ENCODE measurements at places on chromosomes 2 and 18.

DNA sequence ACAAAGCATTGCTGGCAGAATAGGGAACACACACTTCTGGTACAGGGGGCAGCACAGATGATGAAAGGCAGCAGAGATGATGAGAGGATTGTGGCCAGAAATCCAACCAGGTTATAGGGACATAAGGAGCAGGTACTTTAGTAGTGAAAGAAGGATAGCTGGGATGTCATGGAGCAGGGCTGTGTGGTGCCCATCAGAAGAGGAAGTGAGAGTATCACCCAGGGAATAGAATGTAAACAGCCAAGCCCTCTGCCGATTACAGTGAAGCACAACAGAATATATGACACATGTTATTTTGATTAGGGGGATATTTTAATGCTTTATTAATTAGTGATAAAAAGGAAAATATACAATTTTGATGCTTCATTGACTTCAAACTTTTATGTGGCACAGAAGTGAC, 883.4 kb upstream of the CDH2 start:
- H3K4me3 ChIP-seq = no peak overlapping the region
- DNase-seq = no peak
- no peak overlapping the region for H3K27ac ChIP-seq
- H3K36me3 ChIP-seq = no peaks in the 10 kb centered on the region
- H3K27me3 ChIP-seq = no peaks in the 10 kb centered on the region

DNA sequence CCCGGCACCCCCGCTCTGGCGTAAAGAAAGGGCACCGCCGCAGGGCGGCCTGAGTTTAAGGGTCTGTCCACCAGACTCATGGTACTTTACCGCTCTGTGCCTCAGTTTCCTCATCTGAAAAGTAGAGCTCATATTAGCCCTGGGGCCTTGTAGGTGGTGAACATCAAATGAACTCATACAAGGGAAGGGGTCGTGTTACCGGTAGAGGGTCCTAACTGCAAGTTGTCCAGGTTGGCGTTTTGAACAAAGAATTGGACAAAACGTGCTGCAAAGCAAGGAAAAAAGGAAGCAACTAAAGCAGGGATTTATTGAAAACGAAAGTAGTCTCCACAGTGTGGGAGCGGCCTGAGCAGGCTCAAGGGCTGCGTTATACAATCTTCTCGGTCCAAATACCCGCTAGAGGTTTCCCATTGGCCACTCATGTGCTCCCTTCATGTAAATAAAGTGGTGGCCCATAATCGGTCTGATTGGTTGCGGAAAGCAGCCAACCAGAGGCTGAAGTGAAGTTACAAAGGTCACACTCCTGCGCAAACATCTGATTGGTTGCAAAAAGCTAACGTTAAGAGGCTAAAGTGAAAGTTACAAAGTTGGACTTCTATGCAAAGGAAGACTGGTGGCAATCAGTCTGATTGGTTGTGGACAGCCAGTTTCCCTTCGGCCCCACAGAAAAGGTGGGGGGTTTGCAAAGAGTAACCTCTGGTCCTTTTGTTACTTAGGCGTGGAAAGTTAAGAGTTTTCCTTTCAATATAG, 80.7 kb upstream of the LDLRAD4 start:
- peaks cover 29% of the 10 kb centered on the region for H3K4me1 ChIP-seq
- H3K27ac ChIP-seq = peak overlapping the region; percentile 94
- H3K4me3 ChIP-seq = peak overlapping the region; percentile 90
- DNase-seq = peak; percentile 75
- H3K36me3 ChIP-seq = no peaks in the 10 kb centered on the region

- H3K27ac ChIP-seq = no peak overlapping the region
- no peaks in the 10 kb centered on the region for H3K4me1 ChIP-seq
- no peak for DNase-seq
- H3K36me3 ChIP-seq = no peaks in the 10 kb centered on the region
- no peaks in the 10 kb centered on the region for H3K27me3 ChIP-seq
These were observed 352.3 kb upstream of the CDH7 start for GRCh38 chr18:65398347-65399075.

GRCh38 chr18:58493516-58494253, 135.2 kb downstream of the ALPK2 start:
- peaks cover 54% of the 10 kb centered on the region for H3K27me3 ChIP-seq
- no peaks in the 10 kb centered on the region for H3K36me3 ChIP-seq
- H3K4me1 ChIP-seq = peaks cover 10% of the 10 kb centered on the region
- peak; percentile 65 for DNase-seq
- H3K27ac ChIP-seq = peak overlapping the region; percentile 13
- H3K4me3 ChIP-seq = peak overlapping the region; percentile 6

DNA sequence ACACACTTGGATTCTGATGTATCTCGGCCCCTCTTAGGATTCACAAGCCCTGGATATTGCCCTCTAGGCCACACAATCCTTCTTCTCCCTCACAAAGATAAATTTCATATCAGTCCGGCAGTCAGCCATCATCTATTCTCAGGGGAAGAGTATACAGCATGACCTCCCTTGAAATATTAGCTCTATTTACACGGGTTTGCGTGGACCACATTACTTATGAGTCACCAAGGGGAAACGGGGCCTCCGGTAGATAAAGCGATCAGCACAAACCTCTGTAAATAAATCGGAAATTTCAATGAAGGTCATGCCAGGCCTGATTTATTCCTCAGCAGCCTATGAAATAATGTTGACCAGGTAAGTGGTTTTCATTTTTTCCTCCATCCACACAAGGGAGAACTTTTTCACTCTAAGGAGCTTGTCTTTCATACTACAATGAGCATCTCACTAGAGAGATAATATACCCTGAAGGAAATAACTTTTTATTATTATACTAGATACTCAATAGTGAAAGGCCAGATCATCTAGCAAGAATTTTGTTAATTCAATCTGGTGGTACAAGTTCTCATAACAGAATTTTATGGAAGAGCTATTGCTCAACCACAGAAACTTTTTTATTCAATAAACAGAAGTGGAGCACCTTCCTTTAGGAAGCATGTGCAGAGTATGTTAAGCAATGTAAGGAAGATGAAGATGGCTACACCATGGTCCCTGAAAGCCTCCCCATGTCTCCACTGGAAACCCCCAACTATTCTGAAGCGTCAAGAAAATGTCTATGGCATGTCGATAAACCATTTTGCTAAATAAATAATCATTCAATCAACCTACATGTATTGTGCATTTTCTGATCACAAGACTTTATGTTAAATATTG, 125.2 kb upstream of the PIK3C3 start:
- no peaks in the 10 kb centered on the region for H3K4me1 ChIP-seq
- no peaks in the 10 kb centered on the region for H3K36me3 ChIP-seq
- DNase-seq = no peak
- H3K27me3 ChIP-seq = peaks cover 15% of the 10 kb centered on the region
- no peak overlapping the region for H3K27ac ChIP-seq

GRCh38 chr2:71611781-71612527, 158.6 kb downstream of the DYSF start:
- no peak overlapping the region for H3K4me3 ChIP-seq
- no peaks in the 10 kb centered on the region for H3K4me1 ChIP-seq
- no peaks in the 10 kb centered on the region for H3K36me3 ChIP-seq
- no peak for DNase-seq

DNA sequence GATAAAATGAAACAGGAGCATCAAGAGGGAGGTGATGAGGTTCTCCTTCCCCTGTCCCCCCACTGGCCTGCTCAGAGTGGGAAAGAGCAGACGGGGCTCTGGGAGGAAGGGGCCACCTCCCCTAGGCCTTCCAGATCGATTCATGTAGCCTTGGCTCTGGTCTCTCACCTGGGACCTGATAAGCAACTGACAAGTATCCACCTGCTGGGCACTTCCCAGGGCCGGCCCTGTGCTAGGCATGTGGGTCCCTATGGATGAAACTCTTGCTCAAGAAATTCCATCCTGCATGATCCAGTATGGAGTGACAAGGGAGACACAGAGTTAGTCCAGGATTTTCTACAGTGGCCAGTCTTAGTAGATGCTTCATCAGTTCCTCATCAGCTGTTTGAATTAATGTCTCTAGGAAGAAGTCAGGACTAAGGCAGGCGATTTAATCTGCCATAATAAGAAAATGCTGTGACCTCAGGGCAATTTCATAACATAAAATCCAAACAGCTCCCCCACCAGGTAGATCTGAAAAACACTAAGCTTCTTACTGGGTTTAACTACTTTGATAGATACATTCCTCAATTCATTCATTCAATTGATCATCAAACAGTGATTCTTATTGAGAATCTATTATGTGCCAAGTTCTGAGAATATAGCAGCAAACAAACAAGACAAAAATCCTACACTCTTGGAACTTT, 44.7 kb upstream of the ZFP36L2 start:
- peaks cover 6% of the 10 kb centered on the region for H3K4me1 ChIP-seq
- no peak overlapping the region for H3K4me3 ChIP-seq
- no peaks in the 10 kb centered on the region for H3K27me3 ChIP-seq

DNA sequence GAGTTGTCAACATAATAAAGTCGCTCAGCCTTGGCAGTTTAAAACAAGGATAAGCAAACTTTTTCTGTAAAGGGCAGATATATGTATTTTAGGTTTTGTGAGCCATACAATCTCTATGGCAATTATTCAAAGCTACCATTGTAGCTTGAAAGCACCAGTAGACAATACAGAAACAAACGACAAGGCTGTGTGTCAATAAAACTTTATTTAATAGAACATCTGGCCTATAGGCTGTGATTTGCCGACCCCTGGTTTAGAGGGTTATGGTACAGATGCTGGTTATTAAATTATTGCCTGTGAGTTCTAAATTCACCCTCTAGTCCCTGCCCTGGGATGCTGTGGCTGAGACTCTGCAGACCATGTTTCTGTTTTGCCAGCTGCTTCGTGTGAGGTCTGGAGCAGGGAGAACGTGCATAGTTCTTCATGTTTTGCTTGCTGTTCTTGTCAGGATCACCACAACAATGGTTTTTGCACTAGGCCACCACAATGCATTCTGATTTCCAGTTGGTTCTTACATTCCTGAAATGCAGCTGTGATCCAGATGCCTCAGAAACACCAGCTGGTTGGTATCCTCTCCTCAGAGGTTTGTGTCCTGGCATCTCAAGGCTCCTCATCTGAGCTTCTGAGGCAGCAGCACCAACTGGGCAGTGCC, 46.6 kb downstream of the ICOS start:
- DNase-seq = no peak
- H3K36me3 ChIP-seq = no peaks in the 10 kb centered on the region
- no peak overlapping the region for H3K27ac ChIP-seq
